Effector CD4-positive, alpha-beta T cell (primary cell): ENCODE measurements at places on chromosomes 13 and 19.
A peak's percentile ranks its signal among the peaks of the same experiment; 100 is the strongest.

DNA sequence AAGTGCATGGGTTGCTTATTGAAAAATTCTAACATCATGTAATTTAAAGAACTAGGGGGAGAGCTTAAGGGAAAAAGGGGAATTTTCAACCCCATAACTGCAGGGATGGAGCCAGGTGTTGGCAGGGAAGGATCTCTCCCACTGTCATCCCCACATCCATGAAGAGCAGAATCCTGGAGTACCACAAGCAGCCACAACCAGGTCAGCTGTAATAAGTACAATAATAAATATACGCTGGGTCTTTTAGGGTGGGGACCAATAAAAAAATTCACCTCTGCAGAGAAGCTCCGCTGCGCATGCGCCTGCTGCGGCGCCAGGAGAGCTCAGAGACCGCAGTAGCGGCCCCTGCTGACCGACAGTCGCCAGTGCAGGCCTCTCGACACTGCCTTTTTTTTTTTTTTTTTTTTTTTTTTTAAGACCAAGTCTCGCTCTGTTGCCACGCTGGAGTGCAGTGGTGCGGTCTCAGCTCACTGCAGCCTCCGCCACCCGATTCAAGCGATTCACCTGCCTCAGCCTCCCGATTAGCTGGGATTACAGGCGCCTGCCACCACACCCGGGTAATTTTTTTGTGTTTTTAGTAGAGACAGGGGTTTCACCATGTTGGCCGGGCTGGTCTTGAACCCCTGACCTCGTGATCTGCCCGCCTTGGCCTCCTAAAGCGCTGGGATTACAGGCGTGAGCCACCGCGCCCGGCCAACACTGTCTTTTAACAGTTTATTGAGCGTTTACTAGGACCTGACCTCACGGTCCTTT, 2.5 kb upstream of the EEF2 start:
- peak; percentile 88 for DNase-seq

- DNase-seq: no peak
These were observed 317.0 kb downstream of the ENOX1 start for GRCh38 chr13:43469791-43470190.

- no peak for DNase-seq
These were observed 12.3 kb downstream of the TMEM150B start for GRCh38 chr19:55312621-55313512.

GRCh38 chr13:70714993-70715392, 606.7 kb upstream of the KLHL1 start:
- no peak for DNase-seq

GRCh38 chr19:6087074-6087571, 23.2 kb downstream of the RFX2 start:
- no peak for DNase-seq

- DNase-seq: no peak
These were observed 8.8 kb downstream of the IGLON5 start for GRCh38 chr19:51320280-51320657.

GRCh38 chr13:77335543-77335942, 8.6 kb upstream of the MYCBP2 start:
- DNase-seq: no peak

DNA sequence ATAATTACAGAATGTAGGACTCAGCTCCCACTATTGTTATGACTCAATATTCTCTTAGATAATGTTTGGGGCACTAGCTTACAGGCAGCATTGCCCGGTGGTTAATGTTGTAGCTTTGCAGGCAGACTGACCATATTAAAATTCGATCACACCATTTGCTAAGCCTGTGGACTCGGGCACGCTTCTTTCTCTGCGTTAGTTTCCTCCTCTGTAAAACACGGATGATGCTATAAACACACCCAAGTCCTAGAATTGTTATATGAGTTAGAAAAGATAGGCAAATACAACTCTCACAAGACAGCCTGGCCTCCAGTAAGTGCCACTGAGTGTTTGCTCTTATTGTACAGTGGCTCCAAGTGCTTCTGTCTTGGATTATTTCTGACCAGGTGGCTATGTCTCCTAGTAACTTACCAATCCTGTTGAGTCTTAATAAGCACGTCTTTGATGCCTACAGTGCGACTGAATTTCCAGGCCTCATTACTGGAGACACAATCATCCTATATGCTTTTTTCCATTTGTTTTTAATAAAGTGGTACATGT, 50.0 kb upstream of the ALOX5AP start:
- no peak for DNase-seq

DNA sequence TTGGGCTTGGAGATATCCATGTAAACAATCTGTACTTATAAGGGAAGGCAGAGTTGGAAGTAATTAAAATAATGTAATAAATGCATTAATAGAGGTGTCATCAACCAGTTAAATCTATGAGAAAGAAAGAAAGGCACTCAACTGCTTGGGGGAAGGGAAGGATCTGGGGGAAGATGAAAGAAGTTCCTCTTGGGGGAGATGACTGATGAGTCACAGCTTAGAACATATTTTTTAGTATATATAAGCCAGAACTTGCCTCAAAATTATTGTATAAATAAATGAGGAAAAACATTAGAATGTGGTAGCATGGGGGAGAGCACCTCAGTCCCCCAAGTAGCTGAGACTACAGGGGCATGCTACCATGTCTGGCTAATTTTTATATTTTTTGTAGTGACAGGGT, 205.8 kb downstream of the GGACT start:
- no peak for DNase-seq

- no peak for DNase-seq
These were observed 12.9 kb upstream of the PCCA start for GRCh38 chr13:100075700-100076587.

DNA sequence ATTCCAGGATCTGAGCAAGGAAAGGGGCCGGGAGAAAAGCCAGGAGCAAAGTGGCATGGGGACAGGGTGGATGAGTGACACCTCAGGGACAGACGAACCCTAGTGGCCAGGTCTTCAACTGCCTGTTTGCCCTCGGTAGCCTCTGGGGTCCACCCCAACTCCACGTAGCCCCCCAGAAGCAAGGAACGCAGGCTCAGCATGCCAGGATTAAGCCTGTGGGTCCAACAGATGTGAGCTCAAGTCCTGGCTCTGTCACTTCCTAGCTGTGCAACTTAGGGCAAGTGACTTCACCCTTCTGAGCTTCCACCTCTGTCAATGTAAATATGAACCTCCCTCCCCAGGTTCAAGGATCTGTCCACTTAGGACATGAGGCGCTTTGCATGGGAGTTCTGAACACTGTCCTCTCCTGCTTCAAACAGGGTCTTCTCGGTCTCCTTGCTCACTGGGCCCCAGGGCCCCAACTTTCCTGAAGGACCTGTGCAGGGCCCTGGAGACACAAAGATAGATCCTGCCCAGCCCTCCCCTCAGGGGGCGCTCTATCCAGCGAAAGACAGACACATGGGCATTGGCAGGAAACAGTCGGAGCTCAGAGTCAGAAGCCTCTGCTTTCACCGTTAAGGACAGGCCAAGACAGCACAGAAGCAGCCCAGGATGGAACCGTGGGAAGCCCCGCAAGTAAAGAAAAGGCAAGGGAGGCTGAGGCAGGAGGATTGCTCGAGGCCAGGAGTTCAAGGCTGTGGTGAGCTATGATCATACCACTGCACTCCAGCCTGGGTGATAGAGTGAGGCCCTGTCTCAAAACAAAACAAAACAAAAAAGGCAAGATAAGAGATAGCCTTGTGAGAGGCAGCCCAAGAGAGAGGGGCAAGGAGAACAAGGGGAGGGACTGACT, 13.2 kb downstream of the SYDE1 start:
- DNase-seq: no peak
